ENCODE measurements at places on chromosomes 3 and 15.

- no peak for DNase-seq
Measured at GRCh38 chr3:98599647-98600411, 6.4 kb upstream of the CPOX start.

DNA sequence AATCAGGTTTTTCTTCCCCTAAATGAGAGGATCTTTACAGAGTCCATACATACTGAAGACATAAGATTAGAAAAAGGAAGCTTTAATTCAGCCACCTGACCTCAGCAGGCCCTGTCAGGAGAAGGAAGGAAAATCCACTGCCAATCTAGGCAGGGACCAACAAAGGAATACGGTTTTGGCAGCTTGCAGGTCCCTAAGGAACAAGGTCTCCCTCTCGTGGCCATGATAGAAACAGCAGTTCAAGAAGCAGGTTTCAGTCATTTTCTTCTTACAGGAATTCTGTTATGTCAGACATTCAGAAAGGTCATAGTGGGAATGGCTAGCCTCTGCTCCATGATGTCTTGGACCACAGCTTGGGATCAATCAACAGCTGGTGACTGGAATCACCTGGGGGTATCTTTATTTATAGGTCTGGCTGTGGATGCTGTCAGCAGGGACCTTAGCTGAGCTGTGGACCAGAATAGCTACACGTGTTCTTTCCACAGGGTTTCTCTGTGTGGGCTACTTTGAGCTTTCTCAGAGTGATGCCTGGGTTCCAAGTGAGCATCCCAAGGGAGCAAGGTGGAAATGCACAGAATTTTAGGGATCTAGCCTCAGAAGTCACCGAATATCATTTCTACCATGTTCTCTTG, 9.4 kb upstream of the CMSS1 start:
- DNase-seq, result peak; percentile 54

DNA sequence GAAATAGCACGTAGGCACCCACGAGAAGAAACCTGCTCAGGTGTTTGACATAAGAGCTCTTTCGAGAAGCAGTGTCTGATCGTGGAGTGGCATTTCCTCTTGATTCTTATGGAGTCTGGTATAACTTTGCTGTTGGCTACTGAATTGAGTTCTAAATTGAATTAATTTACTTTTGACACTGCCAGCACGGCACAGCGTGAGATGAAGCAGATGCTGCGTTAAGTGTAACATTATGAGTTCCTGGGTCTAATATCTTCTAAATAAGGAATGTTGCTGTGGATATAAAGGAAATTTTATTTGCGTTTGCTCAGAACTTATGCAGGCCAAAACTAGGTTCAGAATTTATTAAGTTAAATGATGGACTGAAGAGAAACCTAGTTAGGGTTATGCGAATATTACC, 919.9 kb downstream of the TUSC7 start:
- DNase-seq, result no peak

GRCh38 chr15:32987067-32987466, 207.4 kb downstream of the FMN1 start:
- DNase-seq, result no peak

- DNase-seq, result peak; percentile 53
Measured at GRCh38 chr15:39869254-39869653, 50.8 kb downstream of the GPR176 start.

Measured in RPMI8226 (cell line).